ENCODE measurements at places on chromosomes 1 and 21. TPM values are rescaled to one million over a fixed set of nuclear protein-coding genes. Genes with fewer than 3 reads are reported as not detected.

DNA sequence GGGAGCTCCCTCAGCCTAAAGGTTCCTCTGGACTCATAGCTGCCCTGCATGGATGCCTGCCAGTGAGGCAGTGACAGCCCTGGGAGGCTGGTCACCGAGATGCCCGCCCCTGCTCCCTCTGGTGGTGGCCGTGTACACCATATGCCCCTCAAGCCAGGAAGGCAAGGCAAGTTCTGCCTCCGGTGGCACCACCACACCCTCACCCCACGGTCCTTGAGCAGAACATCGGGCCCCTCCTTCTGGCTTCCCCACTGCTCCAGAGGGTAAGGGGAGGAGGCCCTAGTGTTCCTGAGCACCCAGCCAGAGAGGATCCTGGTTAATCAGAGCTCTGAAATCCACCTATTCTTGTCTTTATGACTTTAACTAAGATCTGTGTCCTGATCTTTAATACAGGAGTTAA, 1.5 kb upstream of the S100A14 start:
- peak; percentile 87 for DNase-seq

DNA sequence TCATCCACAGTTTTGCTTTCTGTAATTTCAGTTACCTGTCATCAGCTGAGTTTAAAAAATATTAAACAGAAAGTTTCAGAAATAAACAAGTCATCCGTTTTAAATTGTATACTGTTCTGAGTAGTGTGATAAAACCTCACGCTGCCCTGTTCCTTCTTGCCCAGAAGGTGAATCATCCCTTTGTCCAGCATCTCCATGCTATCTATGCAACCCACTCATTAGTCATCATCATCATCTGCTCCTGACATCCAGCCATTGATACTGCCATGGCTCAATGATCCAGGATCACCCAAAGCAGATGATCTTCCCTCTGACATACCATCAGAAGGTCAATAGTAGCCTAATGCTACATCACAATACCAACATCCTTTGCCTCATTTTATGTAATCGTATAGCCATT, 198.3 kb downstream of the SLC44A5 start:
- DNase-seq = no peak

GRCh38 chr1:214537219-214537618, 14.2 kb downstream of the PTPN14 start:
- DNase-seq = no peak

DNA sequence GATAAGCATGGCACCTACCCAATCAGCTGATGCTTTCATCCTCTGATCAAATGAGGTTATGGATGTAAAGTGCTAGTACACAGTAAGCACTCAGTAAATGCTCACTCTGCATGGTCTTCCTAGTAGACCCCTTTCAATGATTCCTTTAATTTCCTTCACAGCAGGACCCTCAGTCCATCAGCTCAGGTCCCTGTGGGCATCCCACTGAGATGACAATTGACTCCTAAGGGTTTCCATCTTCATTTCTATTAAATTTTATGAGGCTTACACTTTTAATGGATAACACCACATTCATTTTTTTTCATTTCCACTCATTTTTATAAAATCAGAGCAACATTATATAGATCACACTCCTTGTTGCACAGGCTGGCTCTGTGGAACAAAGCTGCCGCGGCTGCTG, 12.8 kb downstream of the RHOU start:
- no peak for DNase-seq

RIMKLA gene
- 9.8 TPM for total RNA-seq

OR2M7 gene
- total RNA-seq = not detected

OR2L13 gene
- total RNA-seq = not detected

CHTOP gene
- 76.8 TPM for total RNA-seq

Data from activated CD8-positive, alpha-beta T cell treated with anti-CD3 and anti-CD28 coated beads for 36 hours (primary cell).